Stimulated activated CD4-positive, alpha-beta T cell treated with anti-CD3 and anti-CD28 coated beads, Interleukin-12 subunit alpha, Interleukin-12 subunit beta, amount 100 ng/mL, for 4 hours (primary cell): ENCODE measurements at places on chromosomes 1 and 21.

GRCh38 chr1:63874278-63874880 lies 100.6 kb downstream of the ROR1 start:
- no peak for DNase-seq

- DNase-seq, result no peak
Measured at GRCh38 chr1:95850165-95850649, 616.2 kb downstream of the RWDD3 start.

GRCh38 chr1:204623894-204624361 lies 61.6 kb downstream of the LRRN2 start:
- DNase-seq, result no peak

DNA sequence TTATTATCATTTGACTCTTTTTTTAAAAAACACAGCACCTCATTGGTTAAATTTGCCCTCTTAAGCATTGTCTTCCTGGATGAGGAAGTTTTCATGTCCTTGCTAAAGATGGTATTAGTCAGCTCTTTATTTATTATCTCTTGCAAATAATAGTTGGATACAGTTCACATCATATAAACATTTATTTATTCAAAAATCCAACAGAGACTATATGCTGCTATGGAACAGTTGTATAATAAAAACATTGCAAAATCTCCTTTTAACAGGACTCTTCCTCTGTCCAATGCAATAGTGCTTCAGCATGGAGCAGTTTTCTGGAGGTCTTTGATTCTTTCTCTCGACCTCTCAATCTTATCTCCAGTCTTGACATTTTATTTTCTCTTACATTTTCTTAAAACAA lies 49.5 kb upstream of the VCAM1 start:
- no peak for DNase-seq

GRCh38 chr1:70486676-70487458 lies 75.8 kb downstream of the CTH start:
- no peak for DNase-seq

DNA sequence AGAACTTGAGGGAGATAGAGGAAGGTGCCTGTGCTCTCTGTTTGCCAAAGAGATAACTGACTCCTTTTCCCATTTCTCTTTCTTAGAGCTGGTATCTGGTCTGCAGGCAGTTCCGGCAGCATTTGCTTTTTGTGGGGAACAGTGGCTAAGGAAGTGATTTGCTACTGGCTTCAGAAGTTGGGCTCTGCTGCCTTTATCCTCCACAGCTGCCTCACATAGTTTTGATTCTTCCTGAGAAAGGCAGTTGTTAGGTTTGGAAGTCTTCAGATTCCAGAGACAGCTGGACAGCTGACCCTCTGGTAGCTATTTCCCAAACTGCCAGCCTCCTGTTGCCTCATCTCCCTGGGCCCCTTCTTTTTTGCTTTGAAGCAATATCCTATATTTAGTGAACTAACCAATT lies 62.6 kb upstream of the MACF1 start:
- no peak for DNase-seq

- DNase-seq, result peak; percentile 89
Measured at GRCh38 chr21:42414928-42415769, 11.4 kb downstream of the UBASH3A start.

DNA sequence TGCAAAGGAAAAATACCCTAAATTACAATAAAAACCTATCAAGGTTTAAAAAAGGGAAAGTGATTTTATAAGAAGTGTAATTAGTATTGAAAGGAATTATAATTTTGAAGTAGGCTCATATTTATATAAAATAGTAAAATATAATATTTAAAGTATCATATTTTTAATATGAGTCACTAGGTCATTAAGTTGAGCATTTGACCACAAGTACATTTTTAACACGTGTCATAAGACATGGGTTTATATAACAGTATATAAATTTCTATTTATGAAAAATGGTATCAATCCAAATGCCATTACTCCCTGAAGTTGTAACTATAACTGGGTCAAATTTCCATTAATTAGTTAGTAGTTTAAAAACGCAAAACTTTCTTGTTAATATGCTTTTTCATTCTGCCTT lies 365.9 kb downstream of the COL11A1 start:
- DNase-seq, result no peak

DNA sequence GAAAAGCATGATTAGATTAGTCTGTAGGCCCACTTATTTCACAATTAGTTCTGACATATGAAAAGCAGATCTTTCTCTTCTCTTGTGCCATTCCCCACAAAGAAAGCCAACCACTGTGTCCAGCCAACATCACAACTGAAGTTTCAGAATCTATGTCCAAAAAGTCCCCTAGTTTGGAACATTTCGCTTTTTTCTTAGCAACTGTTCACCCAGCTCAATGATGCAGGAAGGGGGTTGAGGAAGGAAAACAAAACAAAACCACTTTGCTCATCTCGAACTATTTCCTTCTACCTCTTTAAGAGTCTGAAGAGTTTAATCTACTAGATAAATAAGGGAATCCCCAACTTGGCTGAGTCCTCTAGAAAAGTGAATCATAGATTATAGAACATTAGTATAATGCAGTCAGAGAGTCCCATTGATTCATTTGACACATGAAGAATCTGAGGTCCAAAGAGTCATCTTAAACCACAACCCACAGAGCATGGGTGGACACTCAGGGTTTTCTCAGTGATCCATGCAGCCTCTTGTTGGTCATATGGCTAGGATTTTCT lies 159.3 kb upstream of the SGIP1 start:
- no peak for DNase-seq

DNA sequence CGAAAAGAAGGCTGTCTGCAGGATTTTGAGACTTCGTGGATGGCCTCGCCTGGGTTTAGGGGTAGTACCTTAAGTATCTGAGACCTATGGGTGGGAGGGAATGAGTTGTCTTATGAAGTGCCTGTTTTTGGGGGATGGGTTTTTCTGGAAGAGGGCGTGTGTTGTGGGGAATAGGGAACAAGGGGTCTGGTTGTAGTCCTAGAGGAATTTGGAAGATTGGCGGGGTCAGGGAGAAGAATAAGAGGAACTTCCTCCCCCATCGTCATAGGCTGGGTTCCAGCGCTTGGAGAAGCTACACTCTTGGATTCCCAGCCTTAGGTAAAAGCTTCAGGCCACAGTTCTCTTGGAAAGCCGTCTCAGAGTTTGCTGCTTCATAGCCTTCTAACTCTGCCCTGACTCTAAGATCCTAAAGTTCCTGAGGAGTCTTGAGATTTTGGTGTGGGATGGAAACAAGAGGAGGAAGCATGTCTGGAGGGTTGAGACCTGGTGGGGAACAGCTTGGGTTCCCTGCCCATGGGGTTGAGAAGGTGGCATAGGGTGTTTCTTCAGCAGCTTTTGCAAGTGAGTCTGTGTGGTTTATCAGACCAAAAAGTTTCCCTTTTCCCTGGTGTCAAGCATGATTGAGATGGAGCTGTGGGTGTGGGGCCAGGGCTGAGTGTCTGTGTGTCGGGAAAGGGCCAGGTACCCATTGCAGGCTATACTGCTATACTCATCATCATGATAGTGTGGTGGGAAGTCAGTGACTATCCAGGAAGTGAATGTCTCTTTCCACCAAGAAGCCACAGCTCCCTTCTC lies 1.8 kb downstream of the VANGL2 start:
- no peak for DNase-seq

DNA sequence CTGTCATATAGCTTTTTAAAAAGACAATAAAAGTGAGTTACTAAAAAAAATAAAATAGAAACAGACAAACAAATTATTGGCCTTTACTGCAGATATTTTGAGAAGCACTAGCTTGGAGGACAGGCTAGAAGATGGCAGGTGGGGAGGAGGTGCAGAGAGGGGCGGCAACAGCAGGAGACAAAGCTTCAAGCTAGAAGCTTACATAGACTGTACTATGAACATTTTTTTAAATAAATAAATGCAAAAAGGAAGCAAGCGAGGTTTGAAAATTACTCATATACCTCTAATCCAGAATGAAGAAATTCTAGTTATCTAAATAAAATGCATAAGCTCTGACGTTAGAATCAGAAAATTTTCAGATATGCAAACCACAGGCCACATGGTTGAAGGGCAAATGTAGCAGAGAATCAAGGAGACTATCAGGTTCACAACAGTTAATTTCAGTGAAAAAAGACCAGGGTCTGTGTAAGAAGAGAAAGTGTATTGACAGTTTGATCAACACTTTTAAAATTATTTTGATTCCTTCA lies 54.9 kb downstream of the NRIP1 start:
- DNase-seq, result no peak

- DNase-seq, result peak; percentile 60
Measured at GRCh38 chr1:41268154-41268770, 26.2 kb upstream of the SCMH1 start.

DNA sequence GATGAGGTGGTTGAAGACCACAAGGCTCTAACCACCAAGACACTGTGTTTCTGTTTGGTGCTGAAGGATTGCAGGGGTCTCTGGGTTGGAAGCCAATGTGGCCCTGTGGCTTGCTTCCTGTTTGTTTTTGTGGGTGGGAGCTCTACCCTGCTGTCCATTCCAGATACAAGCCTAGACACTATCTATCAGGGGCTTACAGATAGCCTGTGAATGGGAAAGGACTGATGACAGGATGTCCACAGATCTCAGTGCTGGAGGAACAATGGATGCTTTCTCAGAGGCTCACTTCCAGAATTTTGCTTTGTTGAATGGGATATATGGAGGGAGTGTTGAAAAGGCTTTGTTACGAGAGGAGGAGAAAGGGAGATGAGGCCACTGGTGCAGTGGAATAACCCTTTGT lies 69.7 kb downstream of the NOS1AP start:
- no peak for DNase-seq

- DNase-seq, result no peak
Measured at GRCh38 chr1:98457248-98457647, 204.3 kb upstream of the SNX7 start.

DNA sequence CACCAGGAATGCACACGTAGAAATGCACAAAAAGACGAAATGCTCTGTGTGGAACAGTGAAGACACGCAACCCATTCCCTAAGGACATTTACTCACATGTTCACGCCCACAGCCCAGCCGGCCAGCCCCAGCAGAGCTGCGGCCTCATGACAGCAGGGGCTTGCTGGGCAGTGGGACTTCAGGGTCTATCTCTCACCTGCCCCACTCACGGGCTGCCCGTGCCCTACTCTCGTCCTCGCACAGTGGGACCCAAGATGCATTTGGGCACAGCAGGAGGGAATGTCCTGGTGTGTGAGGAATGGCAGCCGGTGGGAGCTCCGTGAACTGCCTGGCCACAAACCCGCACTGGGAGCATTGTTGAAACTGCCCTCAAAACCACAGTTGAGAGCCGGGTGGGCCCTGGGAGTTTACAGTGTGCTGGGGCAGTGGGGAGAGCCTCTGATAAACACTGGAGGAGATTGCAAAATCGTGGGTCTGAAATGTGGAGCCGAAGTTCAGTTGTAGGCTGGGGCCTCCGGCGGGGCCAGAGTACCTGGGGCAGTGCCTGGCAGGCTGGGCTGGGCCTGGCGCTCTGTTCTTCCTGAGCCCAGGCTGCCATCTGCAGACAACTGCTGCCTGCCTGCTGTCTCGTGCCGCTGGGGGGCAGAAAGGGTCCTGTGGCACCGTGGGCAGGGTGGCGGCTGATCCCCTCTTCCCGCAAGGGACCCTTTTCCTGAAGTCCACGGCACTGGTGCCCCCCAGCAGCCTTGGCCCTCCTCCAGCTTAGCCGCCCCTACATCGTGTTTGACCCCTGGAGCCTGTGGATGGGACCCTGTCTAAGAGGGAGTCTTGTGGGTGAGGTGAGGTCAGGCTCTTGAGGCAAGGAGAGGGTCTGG lies 20.7 kb upstream of the POFUT2 start:
- DNase-seq, result no peak

DNA sequence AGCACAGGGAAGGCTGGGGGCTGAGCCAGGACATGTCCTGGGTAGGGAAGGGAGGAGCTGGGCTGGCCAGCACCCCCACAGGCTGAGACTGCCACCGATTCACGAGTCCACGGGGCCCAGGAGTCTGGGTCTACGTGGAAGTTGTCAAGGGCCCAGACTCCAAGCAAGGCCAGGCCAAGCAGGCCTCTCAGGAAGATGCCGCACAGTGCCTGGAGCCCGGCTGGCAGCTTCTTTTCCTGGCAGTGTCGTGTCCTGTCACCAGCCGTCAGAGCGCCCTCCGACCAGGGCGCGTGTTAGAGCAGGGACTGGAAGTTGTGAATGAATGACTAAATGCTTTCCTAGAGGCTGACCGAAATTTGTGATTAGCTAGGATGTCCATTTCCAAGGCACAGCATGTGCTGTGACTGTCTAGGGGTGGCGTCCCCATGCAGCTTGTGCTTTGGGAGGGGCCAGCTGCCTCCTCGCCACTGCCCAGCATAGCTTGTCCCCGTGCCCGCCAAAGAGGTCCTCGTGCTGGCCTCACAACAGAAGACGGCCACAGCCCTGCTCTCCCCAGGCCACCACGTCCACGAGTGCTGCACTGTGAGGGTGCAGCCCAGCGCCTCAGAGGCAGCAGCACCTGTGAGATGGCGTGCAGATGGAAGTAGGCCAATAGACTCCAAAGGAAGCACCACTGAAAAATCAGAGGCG lies 147.4 kb upstream of the COL6A1 start:
- DNase-seq, result no peak

- DNase-seq, result no peak
Measured at GRCh38 chr1:106747791-106748190, 308.7 kb upstream of the PRMT6 start.

DNA sequence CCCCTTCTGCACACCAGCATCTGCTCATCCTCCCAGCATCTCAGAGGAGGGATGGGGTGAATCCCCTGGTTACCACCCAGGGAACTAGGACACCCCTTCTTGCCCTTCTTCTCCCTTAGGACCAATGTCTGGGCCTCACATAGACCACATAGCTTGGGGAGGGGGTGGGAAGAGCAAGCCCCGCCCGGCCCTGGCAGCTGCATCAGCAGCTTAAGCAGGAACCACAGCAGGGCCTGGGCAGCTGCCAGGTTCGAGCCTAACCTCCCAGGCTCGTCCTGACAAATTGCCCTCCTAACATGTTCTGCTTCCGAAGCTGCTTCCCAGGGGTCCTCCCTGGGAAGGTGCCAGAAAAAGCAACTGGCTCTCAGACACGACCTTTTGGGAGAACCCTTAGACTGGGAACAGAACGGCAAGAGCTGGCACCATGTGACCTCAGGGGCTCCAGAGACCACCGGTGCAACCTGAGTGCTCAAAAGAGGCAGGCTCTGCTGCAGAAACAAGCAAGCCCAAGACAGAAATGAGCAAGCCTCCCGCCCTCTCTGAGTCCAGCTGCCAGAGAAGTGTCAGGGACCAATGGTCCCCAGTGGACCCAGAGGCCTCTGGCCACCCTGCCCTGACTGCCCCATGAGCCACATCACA lies 18.4 kb upstream of the CLSTN1 start:
- DNase-seq, result no peak
